ENCODE measurements at places on chromosomes 3 and 15.

DNA sequence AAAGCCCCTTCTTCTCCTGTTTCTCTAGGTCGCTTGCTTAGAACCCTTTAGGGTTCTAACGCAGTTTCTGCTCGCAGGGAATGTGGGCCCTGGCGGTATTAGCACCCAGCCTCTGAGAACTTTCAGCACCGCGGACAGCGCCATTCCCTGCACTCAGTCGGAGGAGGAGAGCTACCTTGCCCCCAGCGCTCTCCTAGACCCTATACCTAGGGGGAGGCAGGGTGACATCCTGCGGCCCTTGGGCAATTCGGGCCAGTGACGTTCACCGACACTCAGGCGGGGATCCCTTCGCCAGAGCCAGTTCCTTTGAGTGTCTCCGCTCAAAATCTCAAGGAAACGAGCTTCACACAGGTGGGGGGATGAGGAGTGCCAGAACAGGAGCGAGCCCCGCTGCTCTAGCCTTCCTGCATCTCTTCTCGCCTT is 1.3 kb downstream of the SLC7A14 start:
- peak; percentile 29 for DNase-seq

- DNase-seq, result no peak
These were observed 215.7 kb upstream of the THBS1 start for GRCh38 chr15:39365161-39365560.

- DNase-seq, result no peak
These were observed 1.3 kb downstream of the TOP2B start for GRCh38 chr3:25663347-25663868.

DNA sequence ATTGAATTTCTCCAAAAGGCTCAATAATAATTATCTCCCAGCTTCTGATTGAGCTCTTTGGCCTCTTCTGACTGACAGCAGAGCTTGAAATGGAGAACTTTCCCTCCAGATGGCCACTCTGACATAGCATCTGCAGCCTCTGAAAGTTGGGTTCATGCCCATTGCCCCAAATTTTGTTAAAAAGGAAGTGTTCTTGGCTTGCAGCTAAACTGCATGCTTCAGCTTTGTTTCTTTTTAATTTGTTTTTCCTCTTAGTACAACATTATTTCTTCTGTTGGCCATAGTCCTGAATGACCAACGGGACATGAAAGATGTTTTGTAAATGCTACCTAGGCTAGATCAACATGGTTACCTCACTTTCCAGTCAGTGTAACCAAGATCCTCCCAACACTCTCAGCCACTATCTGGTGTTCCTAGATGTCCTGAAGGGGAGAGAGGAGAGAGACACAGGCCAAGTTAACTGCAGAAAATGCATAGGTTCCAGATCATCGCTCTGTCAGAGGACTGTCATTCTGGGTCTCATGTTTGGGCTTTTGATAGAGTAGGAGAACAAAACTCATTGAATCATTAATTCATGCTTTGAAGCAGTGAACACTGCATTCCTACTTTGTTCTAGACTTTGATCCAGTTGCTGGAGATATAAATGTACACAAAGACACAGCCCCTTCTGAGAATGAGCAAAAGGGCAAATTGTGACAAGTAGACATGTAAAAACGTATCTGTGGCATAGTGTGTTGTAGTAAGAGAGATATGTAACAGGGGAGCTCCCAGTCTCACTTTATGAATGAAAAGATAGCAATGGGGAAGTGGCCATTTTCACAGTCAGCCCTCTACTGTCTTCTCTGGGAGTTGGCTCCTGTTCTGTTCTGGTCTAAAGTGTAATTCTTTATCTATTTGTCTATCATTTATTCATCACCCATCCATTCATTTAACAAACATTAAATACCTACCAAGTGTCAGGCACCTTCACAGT is 156.2 kb downstream of the ZNF621 start:
- no peak for DNase-seq

- no peak for DNase-seq
These were observed 63.7 kb downstream of the SLC12A8 start for GRCh38 chr3:125148836-125149235.

- no peak for DNase-seq
These were observed 35.1 kb downstream of the USP3 start for GRCh38 chr15:63539521-63539920.

GRCh38 chr3:188974856-188975599 is 196.7 kb upstream of the TPRG1 start:
- no peak for DNase-seq

GRCh38 chr15:96353930-96354730 is 23.6 kb downstream of the NR2F2 start:
- no peak for DNase-seq

- no peak for DNase-seq
These were observed 102.7 kb downstream of the TBC1D5 start for GRCh38 chr3:17639765-17640164.

DNA sequence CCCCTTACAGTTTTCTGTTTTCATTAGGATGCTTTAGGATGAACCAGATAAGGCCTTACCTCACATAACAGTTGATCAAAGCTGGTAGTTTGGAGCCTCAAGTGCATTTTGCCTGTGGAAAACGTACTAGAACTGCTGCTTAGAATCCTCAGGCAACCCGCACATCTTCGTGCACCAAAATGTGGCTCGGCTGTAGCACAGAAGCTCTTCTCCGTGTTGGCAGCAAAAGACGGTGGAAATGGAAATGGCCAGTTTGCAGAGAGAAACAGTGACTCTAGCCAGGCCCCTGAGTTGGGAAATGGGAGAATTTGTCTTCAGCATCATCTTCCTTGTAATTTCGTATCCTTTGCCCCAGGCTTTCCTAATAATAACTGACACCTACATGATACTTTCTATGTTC is 20.6 kb downstream of the TLNRD1 start:
- DNase-seq, result no peak

- DNase-seq, result no peak
These were observed 1146.6 kb downstream of the ROBO1 start for GRCh38 chr3:78621061-78621716.

DNA sequence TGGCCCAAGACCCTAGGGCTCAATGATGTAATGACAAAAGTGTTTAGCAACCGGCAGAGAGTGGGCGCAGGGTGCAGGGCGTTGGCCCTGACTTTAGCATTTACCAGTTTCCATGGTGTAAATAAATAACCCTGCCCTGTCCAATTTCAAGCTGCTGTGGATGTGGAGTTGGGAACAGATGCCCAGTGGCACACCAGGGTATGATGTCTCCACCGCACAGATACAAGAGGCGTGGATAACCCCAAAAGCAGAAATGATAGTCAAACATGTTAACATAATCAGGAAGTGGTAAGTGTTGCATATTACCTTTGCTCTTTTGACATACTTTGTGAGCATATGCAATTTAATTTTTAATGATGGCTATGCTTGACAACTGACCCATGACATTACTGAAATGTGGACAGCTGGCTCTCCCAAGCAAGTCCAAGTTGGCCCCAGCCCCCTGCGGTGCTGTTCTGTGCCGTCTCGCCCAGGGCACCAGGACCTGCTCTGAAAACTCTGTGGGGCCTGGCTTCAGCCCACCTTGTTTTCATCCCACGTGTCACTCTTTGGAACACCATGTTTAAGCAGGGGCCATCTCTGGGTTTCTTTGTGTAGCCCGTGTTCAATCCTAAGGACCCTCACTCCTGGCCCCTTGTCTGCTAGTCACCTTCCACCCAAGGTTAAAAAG is 10.8 kb upstream of the ANPEP start:
- DNase-seq, result no peak

DNA sequence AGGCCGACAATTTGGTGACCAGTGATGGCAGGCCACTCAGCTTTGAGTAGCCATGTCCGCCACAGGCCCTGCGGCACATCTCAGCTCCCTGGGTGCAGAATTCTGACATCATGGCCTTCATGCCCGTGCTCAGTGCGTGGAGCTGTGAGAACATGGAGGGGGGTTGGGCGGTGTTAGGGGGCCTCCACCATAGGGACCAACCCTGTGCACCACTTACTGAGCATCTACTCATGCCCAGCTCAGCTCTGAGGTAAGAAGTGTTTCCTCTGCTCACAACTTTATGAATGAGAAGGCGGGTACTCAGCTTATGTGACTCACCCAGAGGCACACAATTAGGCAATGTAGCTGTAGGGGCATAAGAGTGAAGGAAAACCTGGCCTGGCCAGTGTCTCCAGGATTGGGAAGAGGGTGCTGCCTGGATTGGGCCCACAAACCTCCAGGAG is 10.5 kb downstream of the ACOX2 start:
- no peak for DNase-seq

- DNase-seq, result peak; percentile 82
These were observed 17.4 kb upstream of the EHD4 start for GRCh38 chr15:41989573-41990242.

DNA sequence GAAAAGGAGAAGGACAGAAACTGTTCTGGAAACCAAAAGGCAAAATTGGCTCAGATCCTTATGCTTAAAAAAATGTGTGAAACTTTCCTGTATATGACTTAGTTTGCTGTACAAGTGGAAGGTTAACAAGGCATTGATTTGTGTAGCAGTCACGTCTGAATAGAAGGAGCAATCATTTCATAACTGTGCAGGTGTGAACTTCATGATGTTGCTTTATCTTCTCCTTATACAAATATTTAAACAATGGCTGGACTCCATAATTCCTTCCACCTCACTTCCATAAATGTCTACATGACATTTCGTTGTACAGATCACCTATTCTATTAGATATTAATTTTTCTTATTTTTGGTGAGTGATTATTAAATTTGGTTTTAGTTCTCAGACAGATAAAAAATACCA is 382.7 kb upstream of the NPAP1 start:
- DNase-seq, result no peak

DNA sequence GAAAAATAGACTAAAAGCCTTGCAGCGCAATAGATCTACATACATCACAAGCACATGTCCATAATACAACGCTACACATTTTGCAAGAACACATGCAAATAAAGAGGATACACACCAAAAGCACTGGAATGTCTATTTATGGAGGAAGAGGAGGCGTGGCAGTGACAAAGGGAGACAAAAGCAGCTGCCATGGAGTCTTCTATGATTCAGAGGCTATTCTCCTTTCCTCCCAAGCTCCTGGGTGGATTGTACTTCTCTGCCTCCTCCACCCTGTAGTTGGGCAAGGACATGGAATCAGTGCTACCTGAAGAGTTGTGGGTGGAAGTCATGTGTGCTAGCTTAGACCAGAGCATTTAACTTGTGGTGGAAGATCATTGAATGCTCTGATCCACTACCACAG is 57.9 kb upstream of the ABHD2 start:
- DNase-seq, result no peak

GRCh38 chr15:90970274-90970673 is 15.6 kb downstream of the RCCD1 start:
- no peak for DNase-seq

- DNase-seq, result no peak
These were observed 41.3 kb downstream of the TMED3 start for GRCh38 chr15:79352206-79352605.

- DNase-seq, result no peak
These were observed 347 bp downstream of the HACL1 start for GRCh38 chr3:15601046-15601398.

DNA sequence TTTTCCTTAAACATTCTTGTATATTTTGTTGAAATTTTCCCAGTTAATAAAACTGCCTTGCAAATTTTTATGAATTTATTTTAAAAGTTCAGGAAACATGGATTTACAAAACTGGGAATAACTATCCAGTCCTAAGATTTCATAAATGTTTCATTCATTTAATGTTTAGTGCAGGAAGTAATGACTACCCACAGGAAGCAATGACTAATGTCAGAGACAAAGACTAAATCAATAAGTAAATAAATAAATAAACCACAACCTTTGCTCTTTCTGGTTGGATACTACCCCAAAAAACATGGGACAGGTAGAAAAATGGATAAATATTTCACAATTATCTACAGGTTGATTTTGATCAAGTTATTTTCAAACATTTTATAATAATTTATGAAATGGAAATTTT is 48.8 kb upstream of the TMCO5A start:
- DNase-seq, result no peak

DNA sequence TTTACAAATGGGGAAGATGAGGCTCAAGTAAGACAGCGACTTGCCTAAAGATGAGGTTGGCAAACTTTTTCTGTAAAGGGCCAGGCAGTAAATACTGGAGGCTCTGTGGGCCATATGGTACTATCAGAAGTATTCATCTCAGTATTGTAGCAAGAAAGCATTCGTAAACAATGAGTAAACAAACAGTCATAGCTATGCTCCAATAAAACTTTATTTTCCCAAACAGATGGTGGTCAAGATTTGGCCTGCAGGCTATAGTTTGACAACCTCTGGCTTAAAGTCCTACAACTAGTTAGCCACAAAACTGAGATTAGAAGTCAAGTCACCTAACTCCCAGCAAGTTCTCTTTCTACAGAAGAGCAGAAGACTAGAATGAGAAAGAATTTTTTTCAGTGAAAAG is 177.0 kb upstream of the NECTIN3 start:
- DNase-seq, result no peak

DNA sequence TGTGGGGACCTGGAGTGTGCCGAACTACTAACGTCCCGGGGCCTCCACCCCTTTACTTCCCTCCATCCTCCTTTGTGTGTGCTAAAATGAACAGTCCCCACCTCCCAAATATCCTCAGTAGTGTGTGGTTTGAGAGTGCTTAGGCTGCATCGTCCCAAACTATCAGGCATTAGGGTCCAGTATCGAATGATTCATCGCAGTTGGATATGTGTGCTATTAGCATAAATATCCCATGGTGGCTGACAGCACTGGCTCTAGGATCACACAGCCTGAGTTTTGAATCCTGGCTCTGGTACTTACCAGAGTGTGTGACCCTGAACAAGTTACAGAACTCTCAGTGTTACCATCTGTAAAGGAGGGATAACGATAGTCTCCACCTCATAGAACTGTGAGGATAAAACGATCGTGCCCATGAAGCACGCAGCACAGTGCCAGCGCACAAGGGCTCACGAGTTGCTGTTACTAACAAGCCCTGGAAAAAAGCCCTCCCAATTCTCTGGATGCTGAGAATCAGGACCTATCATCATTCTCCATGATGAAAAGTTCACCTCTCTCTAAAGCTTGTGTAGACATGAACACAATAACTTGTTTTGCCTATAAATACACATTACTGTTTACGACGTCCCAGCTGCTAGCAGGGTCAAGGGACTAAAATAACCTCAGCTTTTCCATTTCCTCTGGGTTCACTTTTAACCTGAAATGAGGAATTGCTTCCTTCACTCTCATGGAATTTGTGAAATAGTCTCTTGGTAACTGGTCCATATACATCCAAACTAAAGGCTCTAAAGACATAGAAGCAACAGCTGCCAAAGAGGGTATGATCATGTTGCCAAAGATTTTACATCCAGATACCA is 51.0 kb downstream of the VGLL4 start:
- no peak for DNase-seq

DNA sequence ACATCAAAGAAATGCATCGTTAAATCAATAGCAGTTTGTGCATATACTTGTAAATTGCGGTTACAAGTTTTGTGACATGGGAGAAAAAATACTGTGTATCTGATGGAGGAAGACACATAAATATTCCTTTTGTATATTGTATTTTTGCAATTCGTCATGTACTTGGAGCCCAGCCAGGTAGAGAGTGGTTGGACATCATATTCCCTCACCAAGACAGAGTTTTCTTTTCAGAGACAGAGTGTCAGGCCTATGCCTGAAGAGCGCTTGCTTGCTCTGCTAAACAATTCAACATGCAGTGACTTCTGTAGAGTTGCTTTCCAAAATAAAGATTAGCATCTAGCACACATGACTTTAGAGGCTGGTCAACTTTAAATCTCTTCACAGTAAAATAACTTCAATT is 24.8 kb upstream of the MEIS2 start:
- no peak for DNase-seq
